ENCODE measurements at places on chromosomes 3 and 15.

DNA sequence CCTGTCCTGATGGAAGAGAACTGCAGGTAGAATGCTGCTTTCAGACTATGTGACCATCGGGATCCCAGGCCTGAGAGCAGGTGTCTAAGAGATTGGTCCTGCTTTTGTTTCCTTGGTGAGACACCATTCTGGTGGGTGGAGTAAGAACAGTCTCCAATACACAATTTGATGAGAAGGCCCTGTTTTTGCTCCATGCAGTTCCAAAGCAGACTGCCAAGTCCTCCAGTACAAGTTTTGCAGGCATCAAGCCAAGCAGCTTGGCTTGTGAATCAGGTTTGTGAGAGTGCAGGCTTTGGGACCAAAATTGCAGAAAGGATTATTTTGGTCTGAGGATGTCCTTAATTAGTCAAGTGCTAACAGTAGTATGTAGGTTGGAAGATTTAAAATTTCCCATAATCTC is 381.6 kb downstream of the FOXP1 start:
- ATAC-seq = no peak

DNA sequence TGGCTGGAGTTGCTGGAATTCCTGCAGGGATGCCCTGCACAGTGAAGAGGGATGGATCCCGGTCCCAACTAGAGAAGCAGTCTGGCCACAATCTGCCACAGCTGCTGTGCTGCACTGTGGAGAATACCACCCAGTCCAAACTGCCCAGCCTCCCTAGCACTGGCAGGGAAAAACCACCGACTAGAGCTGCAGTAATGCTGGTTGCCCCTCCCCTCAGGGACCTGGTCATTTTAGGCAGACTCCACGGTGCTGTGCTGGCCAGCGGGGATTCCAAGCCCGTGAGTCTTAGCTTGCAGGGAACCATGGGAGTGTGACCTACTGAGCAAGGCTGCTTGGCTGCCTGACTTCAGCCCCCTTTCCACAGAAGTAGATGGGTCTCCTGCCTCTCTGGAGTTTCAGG is 478.0 kb upstream of the ATP11B start:
- no peak for ATAC-seq

GRCh38 chr3:122893282-122893681 is 98.4 kb downstream of the SLC49A4 start:
- ATAC-seq = no peak

DNA sequence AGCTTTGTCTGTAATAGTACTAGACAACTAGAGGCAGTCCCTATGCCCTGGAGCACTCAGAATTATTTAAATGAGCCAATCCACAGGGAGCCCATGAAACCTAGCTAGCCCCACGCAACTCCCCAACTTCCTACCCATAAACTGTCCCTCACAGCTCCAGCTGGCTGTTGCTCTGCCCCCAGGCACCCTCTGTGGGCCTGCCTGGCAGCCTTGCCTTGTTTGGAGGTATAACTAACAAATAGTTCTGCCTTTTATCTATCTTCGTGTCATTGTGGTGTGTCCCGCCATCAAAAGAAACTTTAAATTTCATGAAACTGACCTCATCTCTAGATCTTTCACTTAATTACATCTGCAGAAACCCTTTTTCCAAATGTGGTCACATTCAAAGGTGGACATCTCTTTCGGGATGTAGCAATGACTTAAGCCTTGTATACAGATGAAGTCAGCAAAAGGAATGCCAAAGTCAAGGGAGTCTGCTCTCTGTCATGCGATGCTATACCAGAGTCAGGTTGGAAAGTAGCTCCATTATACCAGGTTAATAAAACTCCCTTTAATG is 1.8 kb upstream of the RTP3 start:
- ATAC-seq = no peak

DNA sequence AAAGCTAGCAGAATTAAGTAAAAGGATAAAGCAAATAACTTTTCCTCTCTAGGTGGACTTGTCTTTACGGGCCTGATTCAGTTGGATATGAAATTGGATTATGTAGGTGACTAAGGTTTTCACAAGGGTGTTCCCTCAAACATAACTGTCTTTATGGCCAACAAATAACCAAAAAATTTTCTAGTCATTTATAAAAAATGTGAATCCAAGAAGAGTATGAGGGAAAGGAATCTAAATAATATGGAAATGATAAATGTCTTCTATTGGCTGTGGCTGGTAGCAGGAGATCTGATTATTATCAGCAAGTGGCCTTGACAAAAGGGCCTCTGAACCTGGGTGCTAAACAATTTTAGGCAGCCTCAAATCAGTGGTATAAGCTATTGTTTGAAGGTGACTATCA is 594.0 kb upstream of the UBE2E2 start:
- ATAC-seq = no peak

DNA sequence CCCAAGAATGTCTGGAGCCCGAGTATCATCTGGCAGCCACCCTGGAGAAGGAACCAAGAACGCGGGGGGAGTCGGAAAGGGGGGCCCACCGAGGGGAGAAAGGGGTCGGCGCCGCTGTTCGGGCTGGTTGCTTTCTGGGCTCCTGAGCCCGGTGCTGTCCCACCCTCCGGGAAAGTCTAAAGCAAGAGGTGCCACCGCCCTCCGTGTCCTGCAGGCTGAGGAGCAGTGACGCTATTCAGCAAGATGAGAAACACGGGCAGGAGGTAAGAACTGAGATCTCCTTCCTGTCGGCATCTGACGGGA is 234.8 kb downstream of the XXYLT1 start:
- no peak for ATAC-seq

- peak; percentile 40 for ATAC-seq
Observed at GRCh38 chr15:95558131-95558530, 772.4 kb upstream of the NR2F2 start.

- ATAC-seq = no peak
Observed at GRCh38 chr3:11847607-11848006, 922 bp upstream of the TAMM41 start.

GRCh38 chr3:87268646-87269211 is 7.7 kb downstream of the POU1F1 start:
- ATAC-seq = no peak

DNA sequence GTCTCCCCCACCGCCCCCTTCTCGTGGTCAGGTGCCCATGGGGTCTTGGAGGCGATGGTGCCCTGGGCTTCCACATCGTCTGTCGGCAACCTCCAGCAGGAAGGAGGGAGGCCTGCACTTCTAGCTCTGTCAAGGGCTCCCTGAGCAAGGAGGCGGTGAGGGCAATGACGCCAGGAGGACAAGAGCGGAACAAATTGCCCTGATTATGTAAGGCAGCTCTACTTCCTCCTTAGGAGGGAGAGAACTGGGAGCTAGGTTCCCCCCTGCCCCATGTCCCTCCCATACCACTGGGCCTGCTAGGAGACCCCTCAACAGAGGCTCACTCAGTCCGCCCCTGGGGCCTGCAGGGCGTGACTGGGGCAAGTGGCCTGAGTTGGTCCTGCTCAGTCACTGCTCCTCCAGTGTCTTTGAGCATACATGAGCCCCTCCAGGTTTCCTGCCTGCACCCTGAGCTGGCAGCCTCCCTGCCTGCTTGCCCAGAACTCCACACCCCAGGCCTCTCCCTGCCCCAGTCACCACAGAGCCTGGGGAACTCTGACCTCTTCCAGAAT is 56.1 kb downstream of the CACNA2D2 start:
- no peak for ATAC-seq

- no peak for ATAC-seq
Observed at GRCh38 chr3:189236352-189236751, 64.6 kb downstream of the TPRG1 start.

DNA sequence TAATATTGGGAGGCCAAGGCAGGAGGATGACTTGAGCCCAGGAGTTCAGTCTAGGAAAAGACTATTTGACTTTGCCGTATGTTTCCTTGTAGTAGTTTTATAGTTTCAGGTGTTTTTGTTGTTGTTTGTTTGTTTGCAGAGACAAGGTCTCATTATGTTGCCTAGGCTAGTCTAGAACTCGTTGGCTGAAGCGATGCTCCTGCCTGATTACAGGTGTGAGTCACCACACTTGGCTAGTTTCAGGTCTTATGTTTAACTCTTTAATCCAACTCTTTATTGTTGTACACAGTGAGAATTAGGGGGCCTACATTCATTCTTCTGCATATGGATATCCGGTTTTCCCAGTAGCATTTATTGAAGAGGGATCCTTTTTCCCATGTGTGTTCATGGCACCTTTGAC is 32.0 kb downstream of the FAIM start:
- ATAC-seq = no peak

GRCh38 chr3:60125686-60126085 is 1075.9 kb upstream of the CFAP20DC start:
- ATAC-seq = no peak

GRCh38 chr3:3160826-3161225 is 18.7 kb downstream of the CRBN start:
- no peak for ATAC-seq

GRCh38 chr3:67516496-67516895 is 137.9 kb downstream of the SUCLG2 start:
- ATAC-seq = no peak

- ATAC-seq = peak; percentile 57
Observed at GRCh38 chr15:66654739-66655375, 47.2 kb upstream of the SMAD6 start.

- ATAC-seq = no peak
Observed at GRCh38 chr15:58453931-58454793, 22.4 kb downstream of the LIPC start.

GRCh38 chr3:119637679-119638477 is 22.5 kb downstream of the POPDC2 start:
- peak; percentile 88 for ATAC-seq

DNA sequence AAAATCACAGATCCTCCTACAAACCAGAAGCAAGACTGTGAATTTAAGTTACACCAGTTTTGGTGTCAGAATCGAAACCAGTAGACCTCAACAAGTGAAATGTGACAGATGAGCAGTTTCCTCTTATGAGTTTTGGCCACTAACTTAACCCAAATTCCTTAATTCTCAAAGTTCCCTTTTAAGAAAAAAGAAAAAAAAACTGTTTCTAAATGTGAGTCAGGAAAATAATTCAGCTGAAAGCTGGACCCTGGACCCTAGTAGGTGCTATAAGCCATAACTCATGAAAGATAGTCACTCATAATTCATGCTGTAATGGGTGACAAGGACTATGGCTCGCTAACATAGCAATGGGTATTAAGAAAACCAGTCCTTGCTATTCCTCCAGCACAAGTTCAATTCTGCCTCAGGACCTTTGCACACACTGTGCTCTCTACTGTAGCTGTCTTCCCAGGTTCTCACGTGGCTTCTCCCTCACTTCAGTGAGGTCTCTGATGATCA is 9.0 kb upstream of the THRB start:
- ATAC-seq = no peak

DNA sequence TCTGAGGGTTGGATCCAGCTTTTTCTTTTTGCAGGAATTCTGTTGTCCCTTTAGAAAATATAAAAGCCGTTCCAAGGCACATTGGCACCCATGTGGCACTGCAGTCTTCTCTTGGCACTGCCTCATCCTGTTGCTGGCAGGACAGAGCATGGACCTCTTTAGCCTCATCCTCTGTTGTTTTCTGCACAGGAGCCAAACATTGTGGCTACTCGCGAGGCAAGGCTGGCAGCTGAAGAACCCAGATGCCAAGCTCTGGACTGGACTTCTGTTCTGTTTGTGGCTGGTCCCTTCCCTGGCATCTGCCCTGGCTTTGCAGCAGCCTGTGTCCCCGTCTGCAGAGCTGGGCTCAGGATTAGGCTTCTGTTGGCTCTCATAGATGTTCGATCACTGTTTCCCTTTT is 224.7 kb upstream of the TBC1D5 start:
- ATAC-seq = no peak

GRCh38 chr3:183375337-183375736 is 53.1 kb downstream of the MCF2L2 start:
- no peak for ATAC-seq

GRCh38 chr15:31574766-31575165 is 248.1 kb downstream of the KLF13 start:
- peak; percentile 85 for ATAC-seq

GRCh38 chr3:52217409-52217805 is 8.0 kb downstream of the TLR9 start:
- ATAC-seq = no peak

DNA sequence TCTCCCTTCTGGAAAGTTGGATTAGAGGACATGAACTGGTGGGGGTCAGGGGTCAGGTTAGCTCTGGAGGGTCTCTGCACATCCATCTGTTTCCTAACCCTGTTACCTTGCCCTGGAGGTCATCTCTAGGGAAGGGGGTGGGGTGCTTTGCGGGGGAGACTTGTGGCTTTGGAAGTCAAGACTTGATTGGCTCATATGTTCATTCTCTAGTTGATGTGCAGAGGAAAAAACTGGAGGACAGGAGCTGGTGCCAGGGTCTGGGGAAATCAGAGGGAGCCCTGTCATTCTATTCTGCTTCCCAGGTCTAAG is 42.9 kb upstream of the ROPN1 start:
- ATAC-seq = no peak

DNA sequence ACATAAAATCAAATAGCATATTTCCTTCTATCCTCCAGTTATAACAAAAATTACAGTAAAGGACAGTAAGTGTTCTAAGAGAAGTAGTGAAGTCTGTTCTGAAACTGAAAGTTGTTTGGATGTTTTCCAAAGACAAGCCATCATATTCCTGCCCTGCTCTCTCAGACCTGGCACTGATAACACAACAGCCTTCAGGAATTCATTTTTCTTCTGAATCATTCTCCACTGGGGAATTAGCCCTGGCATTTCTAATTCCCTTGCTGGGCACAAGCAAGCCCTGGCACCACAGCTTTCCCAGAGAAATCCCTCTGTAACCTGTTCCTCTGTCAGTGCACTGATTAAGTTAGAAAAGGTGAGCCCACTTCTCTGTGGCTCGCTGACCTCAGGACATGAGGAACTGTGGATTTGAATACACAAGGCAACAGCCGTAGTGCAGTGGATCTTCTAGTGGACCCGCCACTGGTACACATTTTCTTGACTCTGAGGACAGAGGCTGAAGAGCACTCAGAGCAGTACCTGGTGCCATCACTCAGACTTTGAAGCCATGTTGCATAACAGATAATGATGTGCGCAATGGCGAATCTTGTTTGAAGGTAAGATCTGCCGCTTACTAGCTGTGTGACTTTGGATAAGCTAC is 61.6 kb downstream of the WWTR1 start:
- ATAC-seq = no peak

- ATAC-seq = no peak
Observed at GRCh38 chr3:187025254-187025655, 94.9 kb downstream of the ST6GAL1 start.

DNA sequence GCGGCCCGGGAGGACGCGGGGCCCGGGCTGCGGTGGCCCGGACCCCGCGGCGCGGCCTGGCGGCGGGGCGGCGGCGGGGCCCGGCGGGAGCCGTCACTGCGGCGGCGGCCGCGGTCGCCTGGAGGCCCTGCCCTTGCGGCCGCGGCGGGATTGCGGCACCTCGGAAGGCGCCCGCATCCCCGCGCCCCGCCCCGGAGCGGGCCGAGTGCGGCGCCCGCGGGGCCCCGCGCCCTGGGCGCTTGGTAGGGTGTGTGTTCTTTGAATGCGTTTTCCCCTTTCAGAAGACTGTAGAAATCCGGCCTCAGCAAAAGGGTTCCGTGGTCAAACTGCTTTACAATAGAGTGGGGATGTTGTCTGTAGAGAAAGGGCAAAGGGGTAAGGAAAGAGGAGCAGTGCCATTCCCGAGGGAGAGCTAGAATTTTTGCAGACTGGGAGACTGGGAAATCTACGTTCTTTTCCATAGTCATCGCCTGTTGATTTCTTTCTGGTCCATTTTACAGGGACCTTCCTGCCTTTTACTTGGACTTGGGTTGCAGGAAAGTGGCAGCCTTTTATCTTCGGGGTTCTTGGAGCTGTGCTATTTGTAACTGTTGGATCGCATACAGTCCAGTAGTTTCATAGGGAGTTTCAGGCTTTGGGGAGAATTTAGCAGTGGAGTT is 630 bp downstream of the SNRK start:
- ATAC-seq = peak; percentile 68
